ENCODE measurements at places on chromosomes 7 and 10. TPM values are rescaled to one million over a fixed set of nuclear protein-coding genes. Genes with fewer than 3 reads are reported as not detected.

DNA sequence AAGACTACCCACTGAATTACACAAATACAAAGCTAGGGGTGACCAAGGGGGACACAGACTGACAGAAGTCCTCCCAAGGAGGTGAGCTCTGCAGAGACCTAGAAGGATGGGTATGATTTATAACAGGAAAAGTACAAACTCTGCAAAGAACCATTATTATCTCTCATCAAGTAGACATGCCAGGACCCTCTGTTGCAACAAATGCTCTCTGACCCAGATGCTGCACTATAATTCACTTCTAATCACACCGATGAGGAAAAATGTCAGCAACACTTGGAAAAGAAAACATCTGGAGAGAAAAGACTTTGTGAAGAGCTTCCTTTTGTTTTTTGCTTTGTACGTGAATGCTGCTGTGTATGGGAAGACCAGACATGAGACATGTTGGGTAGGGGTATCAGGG, 178.3 kb upstream of the PDE1C start:
- H3K36me3 ChIP-seq, result no peaks in the 10 kb centered on the region
- DNase-seq, result no peak
- peaks cover 3% of the 10 kb centered on the region for H3K27me3 ChIP-seq

GRCh38 chr10:11611248-11612020, at the start of gene USP6NL:
TSS of gene USP6NL (minus strand) at chr10:11611650. CDS start at chr10:11597634, 14,016 bp downstream.
- peak within 1 kb of the TSS; percentile 84 for H3K27ac ChIP-seq
- DNase-seq, result peak; percentile 56

DNA sequence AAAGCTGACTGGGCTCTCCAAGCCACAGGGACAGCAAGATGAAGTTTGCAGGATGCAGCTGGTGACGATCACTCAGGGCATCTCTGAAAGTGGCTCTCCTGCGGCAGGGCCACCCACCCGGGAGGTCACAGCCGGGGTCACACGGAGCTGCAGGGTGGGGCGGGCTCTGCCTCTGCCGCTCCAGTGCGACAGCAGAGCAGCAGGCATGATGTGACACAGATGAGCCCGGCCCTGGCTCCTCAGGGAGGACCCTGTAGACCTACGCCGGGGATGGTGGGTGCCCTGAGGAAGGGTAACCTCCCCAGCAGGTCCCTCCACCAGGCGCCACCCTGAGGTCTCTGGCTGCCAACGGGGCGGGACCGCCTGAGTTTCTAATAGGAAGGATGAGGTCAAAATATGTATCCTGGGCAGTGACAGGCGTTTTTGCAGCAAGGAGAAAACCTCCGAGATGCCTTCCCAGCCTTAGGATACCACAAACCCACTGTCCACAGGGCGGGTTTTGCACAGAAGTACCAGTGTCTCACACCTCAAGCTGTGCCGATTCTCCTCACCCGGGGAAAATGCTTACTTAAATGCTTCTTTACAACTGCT, 114.8 kb upstream of the DIP2C start:
- no peak overlapping the region for H3K4me3 ChIP-seq
- peaks cover 21% of the 10 kb centered on the region for H3K36me3 ChIP-seq
- H3K27ac ChIP-seq, result no peak overlapping the region

- peak overlapping the region; percentile 97 for H3K27ac ChIP-seq
- H3K4me1 ChIP-seq, result peaks cover 50% of the 10 kb centered on the region
- DNase-seq, result no peak
- peaks cover 24% of the 10 kb centered on the region for H3K36me3 ChIP-seq
Measured at GRCh38 chr7:148882841-148883265, 1.2 kb downstream of the EZH2 start.

DNA sequence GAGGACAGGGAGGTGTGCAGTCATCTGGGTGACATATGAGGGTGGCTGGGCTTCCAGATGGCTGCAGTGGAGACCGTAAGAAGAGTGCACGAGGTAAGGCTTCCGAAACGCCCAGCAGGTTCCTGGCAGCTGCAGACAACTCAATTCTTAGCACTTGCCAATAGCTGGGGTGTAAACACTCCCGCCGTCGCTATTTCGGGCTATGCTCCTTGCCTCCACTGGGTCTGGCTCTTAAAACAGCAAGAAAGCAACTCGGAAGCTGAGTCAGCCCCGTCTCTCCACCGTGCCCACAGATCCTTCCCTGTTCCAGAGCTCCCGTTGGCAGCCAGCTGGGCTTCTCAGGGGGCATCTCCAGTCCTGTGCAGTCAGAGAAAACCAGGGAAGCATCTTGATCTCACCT, 6.1 kb upstream of the PDGFA start:
- no peak overlapping the region for H3K27ac ChIP-seq
- H3K27me3 ChIP-seq, result peaks cover 32% of the 10 kb centered on the region
- no peak overlapping the region for H3K4me3 ChIP-seq
- no peak for DNase-seq
- peaks cover 2% of the 10 kb centered on the region for H3K4me1 ChIP-seq

- no peak for DNase-seq
- H3K4me1 ChIP-seq, result no peaks in the 10 kb centered on the region
- no peaks in the 10 kb centered on the region for H3K27me3 ChIP-seq
- H3K4me3 ChIP-seq, result no peak overlapping the region
- no peak overlapping the region for H3K27ac ChIP-seq
- H3K36me3 ChIP-seq, result no peaks in the 10 kb centered on the region
Measured at GRCh38 chr7:90574146-90574819, 21.8 kb upstream of the CDK14 start.

GRCh38 chr10:114061789-114062188, 18.1 kb downstream of the ADRB1 start:
- H3K4me1 ChIP-seq, result peaks cover 20% of the 10 kb centered on the region
- H3K4me3 ChIP-seq, result no peak overlapping the region
- no peak overlapping the region for H3K27ac ChIP-seq
- DNase-seq, result no peak

GPR26 gene
- total RNA-seq, result not detected

Measured in activated CD4-positive, alpha-beta T cell treated with anti-CD3 and anti-CD28 coated beads, Interleukin-2, amount 10 ng/mL, durations not matched to agents 7 days and 5 days (primary cell).